Caudate nucleus (tissue), 63 donors: ENCODE measurements at places on chromosomes 1 and 21.
A peak's percentile ranks its signal among the peaks of the same experiment; 100 is the strongest.

GRCh38 chr1:176693697-176694329, 230.8 kb downstream of the PAPPA2 start:
- DNase-seq = no peak

- DNase-seq = no peak
Measured at GRCh38 chr1:27351541-27352107, 9.8 kb downstream of the SYTL1 start.

- DNase-seq = peak; percentile 10
Measured at GRCh38 chr1:31954607-31955283, 16.6 kb upstream of the PTP4A2 start.

GRCh38 chr1:183126528-183126927, 59.5 kb upstream of the LAMC2 start:
- no peak for DNase-seq

DNA sequence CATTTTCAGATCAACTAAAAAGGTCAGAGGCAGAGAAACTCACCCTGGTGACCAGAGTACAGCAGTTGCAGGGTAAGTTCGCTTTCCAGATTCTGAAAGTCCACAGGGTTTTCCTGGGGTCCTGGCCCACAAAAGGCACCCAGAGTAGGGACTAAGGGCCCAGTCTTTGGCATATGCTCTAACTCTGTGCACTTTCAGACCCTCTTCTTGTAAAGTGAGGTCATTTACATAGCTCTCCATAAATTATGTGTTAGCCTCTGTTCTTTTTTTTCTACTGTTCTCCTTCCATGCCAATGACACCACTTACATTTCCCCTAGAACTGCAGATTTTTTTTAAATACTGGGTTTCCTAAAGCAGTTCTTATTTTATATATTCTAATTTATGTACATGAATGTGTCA, 6.3 kb downstream of the C1orf74 start:
- no peak for DNase-seq

- DNase-seq = peak; percentile 40
Measured at GRCh38 chr1:110207831-110208230, 2.3 kb upstream of the KCNC4 start.

DNA sequence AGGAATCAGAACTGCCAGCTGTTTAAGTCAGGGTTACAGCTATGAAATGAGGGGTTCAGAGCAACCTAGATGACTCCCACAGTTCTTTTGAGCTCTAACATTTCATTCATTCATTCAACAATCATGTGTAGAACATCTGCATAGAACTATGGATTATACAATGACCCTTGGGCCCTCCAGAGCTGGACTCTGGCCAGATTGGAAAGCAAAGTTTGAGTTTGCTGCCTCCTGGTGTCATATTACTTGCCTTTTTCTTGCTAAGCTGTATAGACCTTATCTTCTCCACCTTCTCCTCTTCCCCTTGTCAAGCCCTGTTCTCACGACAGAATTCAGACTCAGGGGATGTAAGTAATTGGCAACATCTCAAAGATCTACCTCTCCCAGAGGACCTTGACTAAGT, 4.0 kb downstream of the CASQ2 start:
- no peak for DNase-seq

GRCh38 chr1:3017440-3018050, 3.7 kb upstream of the ACTRT2 start:
- DNase-seq = no peak

DNA sequence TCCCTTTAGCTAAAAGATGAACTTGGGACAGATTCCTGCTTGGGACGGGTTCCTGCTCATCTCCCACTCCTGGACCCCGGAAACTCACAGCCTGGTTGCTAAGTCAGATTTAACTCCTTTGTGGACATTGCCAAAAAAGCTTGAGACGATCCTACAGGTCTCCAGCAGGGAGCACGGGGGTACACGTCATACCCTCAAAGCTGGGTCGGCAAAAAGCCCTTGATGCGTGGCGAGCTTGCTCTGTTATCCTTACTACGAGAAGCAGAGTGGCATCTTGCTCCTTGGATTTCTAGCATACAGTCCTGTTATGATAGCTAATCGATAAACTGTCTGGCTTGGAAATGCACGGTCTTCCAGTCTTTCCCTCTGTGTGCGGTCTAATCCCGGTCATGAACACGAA, 60.8 kb upstream of the KRTAP19-8 start:
- no peak for DNase-seq

GRCh38 chr1:226481133-226481532, 67.4 kb upstream of the STUM start:
- DNase-seq = no peak

DNA sequence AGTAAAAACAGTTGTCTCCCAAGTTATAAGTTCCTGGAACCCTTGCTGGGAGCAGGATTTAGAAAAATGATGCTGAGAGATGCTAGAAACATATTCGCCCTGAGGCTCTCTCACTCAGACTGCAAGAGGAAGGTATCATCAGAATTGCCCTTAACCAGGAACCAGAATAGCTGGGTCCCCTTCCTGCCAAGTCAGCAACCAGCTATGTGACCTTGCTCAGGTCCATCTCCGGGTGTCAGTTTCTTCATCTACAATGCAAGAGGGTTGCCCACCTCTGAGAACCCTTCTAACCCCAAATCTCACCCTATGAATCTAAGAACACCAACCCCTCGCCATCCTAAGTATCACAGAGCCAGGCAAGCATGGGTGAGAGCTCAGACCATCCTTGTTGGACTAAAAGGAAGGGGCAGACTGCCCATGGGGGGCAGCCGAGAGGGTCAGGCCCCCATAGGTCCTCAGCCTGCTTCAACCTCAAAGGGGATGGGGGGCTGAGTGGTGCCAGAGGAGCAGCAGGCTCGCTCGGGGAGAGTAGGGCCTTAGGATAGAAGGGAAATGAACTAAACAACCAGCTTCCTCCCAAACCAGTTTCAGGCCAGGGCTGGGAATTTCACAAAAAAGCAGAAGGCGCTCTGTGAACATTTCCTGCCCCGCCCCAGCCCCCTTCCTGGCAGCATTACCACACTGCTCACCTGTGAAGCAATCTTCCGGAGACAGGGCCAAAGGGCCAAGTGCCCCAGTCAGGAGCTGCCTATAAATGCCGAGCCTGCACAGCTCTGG, 390 bp upstream of the S100A9 start:
- DNase-seq = no peak

DNA sequence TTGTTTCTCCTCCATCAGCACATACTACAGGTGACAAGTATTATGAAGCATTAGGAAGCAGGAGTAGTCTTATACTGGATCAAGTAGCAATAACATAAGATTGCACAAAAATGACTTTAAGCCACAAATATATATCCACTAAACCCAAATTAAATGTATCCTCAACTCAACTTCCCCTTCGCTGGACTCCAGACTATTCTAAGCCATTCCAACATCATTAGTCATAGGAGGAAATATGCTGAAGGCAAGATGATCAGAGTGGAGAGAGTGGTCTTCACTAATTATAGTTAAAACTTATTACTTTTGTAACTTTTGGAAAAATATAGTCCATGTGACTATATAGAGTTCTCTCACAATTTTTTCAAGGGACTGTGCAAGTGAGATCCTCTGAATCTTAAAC, 390.7 kb upstream of the ZP4 start:
- no peak for DNase-seq

DNA sequence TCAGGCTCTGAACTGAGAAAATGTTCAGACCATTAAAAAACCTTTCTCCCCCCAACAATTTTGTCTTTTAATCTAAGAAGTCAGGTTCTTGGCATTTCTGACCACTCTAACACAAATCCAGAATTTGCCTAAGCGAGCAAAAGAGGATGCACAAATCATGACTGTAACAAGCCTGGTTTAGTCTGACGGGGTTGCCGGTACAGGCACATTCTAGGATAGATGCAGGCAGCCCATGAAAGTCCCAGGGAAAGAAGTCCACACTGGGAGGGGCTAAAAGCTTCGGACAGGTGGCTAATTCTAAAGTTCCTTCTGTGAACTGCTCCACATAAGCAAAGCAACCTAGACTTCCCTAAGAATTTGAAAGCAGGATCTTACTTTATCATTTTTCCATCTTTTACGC, 48.0 kb upstream of the KCNE1 start:
- no peak for DNase-seq

GRCh38 chr1:77037038-77037437, 169.8 kb downstream of the ST6GALNAC5 start:
- DNase-seq = no peak

- no peak for DNase-seq
Measured at GRCh38 chr1:245475126-245475525, 320.3 kb downstream of the KIF26B start.

GRCh38 chr1:57142999-57143398, 177.2 kb upstream of the C8B start:
- no peak for DNase-seq

- no peak for DNase-seq
Measured at GRCh38 chr1:47424336-47424982, 8.4 kb downstream of the FOXE3 start.

DNA sequence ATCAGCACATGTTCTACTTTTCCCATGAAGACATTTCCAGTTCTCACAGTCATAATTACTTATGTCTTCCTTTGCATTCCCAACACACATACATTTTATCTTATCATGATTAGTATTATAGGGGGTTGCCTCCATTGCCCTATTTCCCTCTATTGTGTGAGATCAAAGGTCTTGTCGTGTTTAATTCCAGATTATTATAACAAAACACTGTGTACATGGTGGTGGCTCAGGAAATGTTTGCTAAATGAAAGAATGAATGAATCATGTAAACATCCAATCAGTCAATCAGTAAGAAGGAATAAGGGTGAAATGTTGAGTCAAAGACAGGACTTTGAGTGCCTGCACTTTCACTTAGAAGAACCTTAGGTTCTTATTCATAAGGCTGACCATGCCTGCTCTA, 376.0 kb downstream of the SMYD3 start:
- no peak for DNase-seq

- DNase-seq = no peak
Measured at GRCh38 chr21:35900539-35900938, 159.8 kb downstream of the SETD4 start.

DNA sequence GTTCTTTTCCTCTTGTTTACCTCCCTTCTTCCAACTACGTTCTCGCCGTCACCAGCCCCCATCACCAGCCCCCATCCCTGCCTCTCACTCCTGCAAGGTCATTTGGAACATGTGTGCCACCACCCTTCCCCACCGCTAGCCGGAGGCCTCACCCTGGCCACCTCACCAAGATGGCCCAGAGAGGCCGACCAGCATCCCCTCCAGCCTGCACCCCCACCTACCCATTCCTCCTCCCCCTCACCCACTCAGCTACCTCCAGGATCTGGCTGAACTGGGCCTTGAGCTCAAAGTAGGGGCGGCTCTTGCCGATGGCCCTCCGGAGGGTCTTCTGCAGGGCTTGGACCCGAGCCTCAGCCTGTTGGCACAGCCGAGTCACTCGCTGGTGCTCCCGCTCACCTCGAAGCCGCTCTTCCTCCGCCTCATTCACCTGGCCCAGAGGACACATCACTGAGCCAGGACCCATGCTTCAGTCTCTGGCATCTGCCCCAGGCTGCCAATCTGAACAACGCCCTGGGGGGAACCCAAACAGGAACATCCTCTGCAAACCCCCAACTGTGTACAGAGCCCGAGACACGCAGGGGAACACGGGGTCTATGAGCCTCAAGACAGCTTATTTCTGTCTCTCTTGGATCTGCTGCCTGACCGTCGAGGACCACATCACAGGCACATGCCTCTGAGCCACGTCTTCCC, 12.8 kb downstream of the SH3BP5L start:
- no peak for DNase-seq

DNA sequence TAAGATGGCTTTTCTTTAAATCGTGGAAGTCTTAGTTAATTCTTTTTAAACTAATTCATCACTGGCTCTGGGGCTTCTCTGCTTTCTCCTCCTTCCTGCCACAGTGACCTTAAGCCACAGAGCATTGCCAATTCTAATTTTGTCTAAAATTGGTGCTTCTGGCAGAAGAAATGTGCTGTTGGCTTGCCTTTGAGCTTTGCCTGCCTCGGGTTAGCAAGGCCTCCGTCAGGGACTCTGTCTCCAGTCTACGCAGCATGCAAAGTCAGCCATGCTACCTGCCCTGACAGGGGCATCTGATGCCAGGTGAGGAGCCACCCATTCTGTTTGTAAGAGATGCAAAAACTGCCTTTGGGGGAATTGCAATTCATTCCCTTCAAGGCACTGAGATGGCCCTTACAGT, 25.2 kb downstream of the CLDN14 start:
- DNase-seq = no peak

- no peak for DNase-seq
Measured at GRCh38 chr1:165152727-165153126, 203.8 kb downstream of the LMX1A start.

DNA sequence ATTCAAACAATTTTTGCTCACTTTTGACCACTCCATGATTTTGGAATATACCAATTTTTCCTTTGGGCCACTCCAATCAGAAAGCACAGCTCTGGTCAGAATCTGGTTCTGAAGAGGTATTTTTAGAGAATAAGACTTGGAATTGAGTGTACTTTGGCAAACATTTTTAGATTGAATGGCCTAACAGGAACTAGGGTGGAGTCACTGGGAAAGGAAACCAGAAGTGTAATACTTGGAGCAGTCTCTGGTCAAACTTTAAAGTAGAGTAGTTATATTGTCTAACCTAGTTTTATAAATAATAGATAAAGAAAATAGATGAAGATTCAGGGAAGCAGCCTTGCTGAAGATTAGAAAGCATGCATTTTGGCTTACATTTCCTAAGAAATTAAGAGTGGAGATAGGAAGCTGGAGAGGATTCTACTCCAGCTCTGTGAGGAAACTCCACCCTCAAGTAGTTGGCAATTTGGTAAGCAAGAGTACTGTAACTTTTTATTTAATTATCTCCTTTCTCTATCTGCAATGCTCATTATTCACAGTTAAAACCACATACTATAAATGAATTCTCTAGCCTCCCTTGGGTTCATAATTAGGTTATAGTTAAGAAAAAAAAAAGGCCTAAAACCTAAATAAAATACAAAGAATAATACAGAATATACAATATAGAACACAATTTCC, 15.8 kb downstream of the STIL start:
- no peak for DNase-seq

DNA sequence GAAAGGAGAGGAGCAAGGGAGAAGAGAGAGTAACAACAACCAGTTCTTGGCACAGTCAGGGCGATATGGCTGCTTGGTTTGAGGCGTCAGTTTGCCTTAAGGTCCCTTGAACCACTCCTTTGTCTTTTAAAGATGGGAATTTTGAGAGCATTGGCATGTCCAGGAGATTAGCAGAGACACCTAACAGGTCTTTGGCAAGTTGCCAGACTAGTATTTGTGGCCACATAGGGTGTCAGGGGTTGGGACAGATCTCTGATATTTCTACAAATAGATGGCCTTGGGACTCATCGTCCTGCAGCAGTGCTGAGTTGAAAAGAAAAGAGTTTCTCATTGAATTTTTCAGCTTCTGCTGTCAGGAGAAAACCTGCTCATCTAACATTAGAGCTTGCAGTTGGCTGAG, 55.3 kb upstream of the KCND3 start:
- no peak for DNase-seq

GRCh38 chr21:38894899-38895298, 89.2 kb downstream of the ETS2 start:
- DNase-seq = no peak

GRCh38 chr1:2279210-2279639, 51.1 kb downstream of the SKI start:
- no peak for DNase-seq

- no peak for DNase-seq
Measured at GRCh38 chr1:40939320-40940059, 40.0 kb upstream of the CTPS1 start.

GRCh38 chr1:41866285-41866684, 52.4 kb downstream of the HIVEP3 start:
- DNase-seq = no peak
